ENCODE measurements at places on chromosomes 1 and 21.

GRCh38 chr1:10771789-10772188 is 24.7 kb downstream of the CASZ1 start:
- no peak for DNase-seq

- no peak for DNase-seq
These were observed 15.5 kb downstream of the CNIH3 start for GRCh38 chr1:224631462-224632115.

DNA sequence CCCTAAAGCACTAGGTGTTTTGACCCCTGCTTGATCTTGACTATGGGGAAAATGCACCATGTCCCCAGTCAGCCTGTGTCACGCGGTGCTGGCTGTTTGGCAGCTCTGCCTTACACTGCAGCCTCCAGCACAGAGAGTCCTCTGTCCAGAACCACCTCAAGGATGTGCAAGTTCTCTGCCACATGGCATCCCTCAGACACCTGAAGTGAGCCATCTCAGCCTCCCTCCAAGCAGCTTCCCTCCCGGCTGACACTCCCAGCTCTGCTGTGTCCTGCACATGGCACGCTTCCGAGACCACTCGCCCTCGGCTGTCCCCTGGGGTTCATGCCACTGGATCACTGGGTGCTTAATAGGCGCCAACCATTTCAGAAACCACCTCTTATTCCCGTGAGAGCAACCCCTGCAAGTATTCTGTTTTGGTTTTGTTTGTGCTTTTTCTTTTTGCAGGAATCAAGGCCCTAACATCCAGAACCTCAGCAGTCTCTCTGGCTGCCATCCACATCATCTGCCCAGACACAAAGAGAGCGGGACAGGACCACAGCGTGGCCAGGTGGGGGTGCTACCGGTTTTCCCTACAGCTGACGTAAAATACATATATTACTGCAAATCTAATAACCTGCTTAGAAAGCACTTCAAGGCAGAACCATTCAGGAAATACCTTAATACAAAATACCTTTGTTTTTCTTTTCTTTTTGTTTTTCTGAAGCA is 45.7 kb downstream of the CAPZB start:
- no peak for DNase-seq

DNA sequence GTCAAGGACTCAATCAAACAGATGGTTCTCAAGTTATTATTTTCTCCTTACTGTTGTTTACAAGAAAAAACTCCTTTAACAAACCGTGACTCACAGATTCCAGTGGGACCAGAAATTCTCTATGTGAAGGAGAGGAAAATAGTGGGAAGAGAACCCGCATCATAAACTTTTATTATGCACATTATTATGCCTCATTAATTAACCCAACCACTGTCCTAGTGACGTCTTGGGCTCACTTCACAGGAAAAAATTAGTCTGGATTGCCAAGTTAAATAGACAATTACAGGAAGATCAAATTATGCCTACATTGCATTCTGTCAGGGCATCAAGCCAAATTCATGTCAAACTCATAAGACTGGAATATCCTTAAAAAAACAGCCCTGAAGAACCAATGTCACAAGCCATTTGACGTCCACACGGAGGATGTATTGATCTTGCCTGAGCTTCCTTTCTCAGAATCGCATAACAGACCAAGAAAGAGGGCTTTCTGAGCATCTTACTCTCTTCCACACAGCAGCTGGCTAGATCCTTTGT is 347.8 kb downstream of the DUSP10 start:
- DNase-seq: no peak

DNA sequence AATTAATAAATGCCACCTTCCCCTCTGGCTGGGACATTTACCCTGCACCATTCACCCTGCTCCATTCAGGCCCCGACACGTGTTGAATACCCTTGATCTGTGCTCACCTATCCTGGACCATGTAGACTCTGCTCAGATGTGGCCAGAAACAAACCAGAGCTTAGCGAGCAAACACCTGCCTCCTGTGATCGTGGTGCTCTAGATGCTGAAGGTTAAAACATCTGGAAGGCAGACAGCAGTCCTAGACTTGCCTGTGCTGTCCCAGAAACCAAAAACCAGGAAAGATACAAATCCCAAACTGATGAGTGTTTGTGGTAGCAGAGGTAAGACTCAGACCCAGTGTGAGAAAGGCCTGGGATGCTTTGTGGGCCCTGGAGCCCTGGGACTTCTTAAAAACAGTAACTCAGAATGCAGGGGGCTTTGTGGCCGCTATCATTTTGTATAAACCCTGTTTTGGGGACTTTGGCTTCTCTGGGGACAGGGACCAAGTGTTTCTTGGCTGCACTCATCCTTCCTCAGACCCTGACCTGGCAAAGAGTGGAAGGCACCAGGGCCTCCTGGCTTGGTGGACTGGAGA is 99.6 kb downstream of the DMRTB1 start:
- no peak for DNase-seq

DNA sequence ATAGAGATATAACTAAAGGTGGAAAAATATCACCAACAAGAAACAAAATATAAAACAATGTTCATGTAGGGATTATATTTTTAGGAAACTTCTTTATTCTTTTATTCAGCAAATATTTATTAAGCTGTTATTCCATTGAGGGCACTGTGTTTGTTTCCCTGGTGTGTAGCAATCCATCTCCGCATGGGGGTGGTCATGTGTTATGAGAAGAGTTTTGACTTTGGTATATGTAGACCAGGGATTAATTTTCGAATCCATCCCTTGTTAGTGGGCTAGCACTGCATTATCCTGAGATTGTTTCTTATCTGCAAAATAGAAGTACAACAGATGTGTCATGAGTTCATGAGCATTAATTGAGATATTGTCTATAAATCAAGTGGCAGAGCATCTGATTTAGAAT is 190.2 kb upstream of the LRRC7 start:
- no peak for DNase-seq

- no peak for DNase-seq
These were observed 7.8 kb downstream of the UBE2Q1 start for GRCh38 chr1:154550657-154551056.

DNA sequence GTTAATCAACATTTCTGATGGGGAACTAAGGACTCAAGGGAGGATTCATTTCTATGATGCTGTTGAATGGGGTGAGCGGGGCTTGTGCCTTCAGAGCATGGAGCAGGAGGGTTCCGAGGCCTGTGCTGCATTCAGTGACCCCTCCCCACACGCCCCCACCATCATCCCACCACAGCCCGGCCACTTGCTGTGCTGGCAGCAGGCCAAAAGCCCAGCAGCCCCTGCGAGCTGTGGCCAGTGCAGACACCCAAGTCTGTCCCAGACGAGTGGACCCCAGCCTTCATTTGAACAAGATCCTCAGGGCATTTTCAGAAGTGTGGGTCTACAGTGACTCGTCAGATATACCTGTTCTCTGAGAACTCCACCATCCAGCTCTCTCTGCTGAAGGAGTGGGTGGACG is 242.0 kb downstream of the GRIK3 start:
- no peak for DNase-seq

DNA sequence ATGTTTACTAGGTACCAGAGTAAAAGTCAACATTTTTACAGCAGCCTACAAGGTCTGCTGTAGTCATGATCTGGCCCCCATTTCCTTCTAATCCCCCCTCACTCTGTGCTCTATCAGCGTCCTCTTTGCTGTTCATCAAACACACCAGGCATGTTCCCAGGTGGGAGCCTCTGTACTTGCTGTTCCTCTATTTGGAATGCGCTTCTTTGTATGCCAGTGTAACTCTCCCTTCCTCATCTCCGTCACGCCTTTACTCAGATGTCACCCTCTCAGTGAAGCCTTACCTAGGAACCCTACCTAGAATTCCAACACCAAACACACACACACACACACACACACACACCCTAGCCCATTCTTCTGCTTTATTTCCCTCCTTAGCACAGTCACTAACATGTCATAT is 21.0 kb downstream of the TP53BP2 start:
- DNase-seq: no peak

DNA sequence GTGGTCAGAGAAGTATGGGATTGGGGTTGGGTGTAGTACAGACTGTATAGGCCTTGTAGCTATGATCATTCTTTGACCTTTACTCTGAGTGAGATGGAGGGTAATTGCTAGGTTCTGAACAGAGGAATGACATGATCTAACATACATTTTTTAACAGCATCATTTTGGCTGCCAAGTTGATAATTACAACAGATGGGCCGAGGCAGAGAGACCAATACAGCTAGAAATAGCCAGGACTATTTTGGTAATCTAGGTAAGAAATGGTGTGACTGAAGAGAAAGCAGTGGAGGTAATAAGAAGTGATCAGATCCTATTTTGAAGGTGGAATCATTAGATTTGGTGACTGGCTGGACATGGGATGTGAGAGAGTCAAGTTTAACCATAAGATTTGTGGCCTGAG is 43.5 kb downstream of the RPAP2 start:
- DNase-seq: no peak

Measured in stimulated activated CD4-positive, alpha-beta T cell treated with anti-CD3 and anti-CD28 coated beads, Interleukin-2, amount 100 ng/mL, for 24 hours (primary cell).